ENCODE measurements at places on chromosomes 5 and 9.

GRCh38 chr5:58887721-58888409 is 305.0 kb downstream of the RAB3C start:
- DNase-seq = no peak

GRCh38 chr5:88671106-88671504 is 211.9 kb downstream of the MEF2C start:
- no peak for DNase-seq

GRCh38 chr5:57817924-57818323 is 335.3 kb upstream of the ACTBL2 start:
- no peak for DNase-seq

GRCh38 chr9:98333703-98334582 is 78.5 kb upstream of the TBC1D2 start:
- no peak for DNase-seq

DNA sequence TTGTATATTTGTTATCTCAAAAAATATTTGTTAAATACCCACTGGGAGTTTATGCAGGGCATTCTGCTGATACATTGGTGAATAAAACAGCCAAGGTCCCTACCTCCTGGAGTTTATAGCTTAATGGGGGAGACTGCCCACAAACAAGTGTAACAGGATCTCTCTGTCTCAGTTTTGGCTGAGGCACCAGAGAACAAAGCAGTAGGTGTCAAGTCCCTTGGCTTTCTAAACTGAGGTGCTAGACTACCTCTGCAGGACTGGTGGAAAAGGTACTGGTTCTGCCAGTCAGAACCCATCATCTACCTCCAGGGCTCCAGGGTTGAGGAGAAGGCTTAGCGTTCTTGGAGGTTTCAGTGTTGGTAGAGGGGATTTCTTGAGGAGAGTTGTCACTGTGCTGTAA is 188.4 kb upstream of the ELL2 start:
- DNase-seq = no peak

- no peak for DNase-seq
Measured at GRCh38 chr5:132273631-132274030, 16.1 kb downstream of the PDLIM4 start.

- peak; percentile 6 for DNase-seq
Measured at GRCh38 chr5:59174248-59174844, 591.5 kb downstream of the RAB3C start.

DNA sequence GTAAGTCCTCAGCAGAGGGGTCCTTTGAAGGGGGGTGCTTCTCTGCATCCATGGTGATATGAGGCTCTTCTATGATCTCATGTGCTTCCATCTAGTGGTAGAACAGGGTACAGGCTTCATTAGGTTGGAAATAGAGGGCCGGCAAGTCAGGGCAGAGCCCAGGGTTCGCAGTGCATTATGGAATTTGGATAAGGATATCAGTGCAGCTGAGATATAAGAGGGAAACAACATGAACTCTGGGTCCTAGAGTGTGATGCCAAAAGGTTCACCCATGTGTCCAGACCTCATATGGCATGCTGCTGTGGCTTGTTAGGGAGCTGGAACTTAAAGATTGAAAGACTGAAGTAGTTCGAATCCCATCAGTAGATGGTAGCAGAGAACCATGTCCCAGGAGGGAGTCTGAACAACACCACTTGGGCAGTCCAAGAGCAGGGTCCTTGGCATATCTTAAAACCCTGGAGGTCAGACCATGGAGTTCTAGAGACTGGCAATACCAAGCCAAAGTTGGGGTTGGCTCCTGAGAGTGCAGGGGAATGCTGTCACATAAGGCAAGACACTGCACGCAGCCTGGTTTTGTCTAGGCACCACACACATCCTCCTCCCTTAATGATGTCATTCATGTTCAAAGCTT is 2.3 kb downstream of the FAM221B start:
- DNase-seq = peak; percentile 55

GRCh38 chr5:134997015-134997414 is 29.3 kb downstream of the CATSPER3 start:
- DNase-seq = no peak

DNA sequence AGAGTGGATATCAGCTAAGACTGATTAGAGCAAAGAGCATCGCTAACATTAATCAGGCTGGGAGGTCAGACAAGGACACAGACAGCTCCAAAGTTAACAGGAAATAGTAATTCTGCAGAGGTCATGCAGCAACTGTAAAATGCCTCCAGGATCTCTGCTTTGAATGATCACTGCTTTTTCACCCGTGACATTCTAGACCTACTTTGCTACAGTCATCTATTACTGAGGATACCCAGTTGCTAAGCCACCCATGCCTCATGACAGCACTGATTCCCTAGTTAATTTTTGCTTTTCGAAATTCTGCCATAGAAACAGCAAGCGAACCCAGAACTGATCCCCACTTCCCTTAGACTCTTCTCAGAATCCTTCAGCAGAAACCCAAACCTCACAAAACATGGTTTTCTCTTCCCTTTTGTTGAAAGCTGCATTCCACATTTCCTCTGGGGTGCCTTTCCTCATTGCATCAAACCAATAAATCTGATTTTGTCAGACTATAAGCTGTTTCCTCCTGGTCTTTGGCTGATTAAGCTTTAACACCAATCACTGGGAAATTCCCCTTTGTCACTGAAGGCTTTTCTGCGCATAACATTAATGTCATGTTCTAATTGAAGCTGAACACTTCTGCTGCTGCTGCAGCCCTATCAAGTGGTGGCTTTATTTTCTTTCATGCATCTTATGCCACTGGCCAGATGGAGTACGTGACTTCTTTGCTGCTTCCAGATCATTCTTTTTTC is 201.1 kb upstream of the CHD1 start:
- DNase-seq = no peak

- DNase-seq = peak; percentile 33
Measured at GRCh38 chr9:73149371-73150067, 2.1 kb upstream of the ANXA1 start.

DNA sequence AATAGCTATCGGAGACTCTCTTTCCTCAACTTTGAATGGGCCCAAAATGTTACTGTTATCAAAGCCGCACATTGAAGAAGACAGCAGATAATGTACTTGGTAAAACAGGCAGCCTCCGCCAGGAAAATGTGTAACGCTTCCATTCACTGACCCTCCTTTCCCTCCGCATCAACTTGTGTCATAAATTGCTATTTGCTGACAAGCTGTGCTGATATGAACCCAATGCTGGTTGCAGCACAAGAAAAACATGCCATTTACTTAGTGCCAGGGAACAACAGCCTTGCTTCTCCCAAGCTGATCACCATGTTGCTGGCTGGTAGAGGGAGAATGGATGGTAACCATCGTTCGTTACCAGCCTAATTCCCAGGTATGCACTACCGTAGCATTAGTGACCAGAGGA is 162.6 kb upstream of the PPP1R2B start:
- DNase-seq = no peak

GRCh38 chr5:156951359-156951758 is 11.7 kb downstream of the TIMD4 start:
- DNase-seq = no peak

DNA sequence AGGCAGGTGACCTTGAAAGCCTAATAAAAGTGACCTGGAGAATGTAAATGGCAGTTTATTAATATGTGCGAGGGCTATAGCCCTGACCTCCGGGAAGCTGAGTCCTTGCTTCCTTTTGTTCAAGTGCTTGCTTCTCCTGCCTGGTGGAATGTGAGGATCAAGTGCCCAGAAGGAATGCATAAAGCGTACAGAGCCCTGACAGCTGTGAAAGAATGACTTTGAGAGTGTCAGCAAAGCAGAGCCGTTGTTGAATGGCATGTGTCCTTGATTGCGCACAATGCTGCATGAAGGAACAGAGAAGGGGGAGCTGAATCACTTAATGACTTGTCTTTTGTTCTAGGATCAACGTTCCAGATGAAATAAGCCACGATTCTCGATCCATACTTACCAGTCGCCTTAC is 133.0 kb downstream of the SLF1 start:
- no peak for DNase-seq

DNA sequence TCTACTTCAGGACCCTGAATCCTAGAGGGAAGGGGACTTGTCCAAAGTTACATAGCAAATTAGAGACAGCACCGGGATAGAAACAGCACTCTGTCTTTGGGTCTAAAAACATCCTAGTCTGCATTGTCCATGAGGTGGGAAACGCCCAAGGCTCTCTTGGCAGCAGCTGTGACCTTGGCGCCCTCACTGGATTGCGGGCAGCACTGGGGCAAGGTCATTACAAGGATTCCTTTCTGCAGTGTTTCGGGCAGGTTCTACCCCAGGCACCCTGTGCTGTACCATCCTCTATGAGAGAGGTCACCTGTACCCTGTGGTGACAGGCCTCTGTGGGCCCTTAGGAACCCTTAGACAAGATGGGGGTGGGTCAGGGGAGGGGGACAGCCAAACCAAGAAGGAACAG is 8.6 kb downstream of the CD74 start:
- no peak for DNase-seq

DNA sequence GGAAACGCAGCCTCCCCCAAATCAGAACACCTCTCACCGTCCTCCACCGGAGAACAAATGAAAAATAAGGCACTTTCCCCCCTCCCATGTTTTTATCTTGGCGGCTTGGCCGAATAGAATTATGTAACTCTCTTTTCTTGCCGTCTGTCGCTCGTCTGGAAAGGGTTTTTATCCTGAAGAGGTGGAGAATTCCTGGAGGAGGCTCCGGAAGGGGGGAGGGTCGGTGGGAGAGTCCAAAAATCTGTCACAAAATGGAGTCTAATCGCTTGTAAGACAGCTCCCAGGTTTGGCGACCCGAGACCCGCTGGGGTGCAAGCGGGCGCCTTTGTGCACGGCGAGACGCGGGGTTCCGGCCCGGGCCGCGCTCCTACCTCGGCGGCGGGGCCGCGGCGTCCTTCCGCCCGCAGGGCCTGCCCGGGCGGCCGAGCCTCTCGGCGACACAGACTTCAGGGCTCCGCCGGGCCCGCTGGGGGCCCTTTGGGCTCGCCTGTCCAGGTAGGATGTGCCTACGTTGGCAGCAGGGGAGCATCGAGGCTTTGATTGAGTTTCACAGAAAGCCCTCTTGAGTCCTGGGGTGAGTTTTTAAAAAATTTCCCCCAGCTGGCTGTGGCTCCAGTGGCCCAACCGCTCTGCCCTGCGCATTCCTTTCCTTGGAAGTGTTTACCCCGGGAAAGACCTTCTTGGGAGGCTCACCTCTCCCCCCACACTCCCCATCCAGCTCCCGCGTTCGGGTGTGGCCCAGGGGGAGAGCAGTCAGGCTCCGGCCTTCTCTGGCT is 5.0 kb downstream of the LMX1B start:
- no peak for DNase-seq

- peak; percentile 73 for DNase-seq
Measured at GRCh38 chr5:80255431-80255810, 427 bp downstream of the SERINC5 start.

- peak; percentile 48 for DNase-seq
Measured at GRCh38 chr9:128175102-128175563, 15.1 kb downstream of the BBLN start.

- DNase-seq = no peak
Measured at GRCh38 chr5:165397516-165397915, 1892.1 kb downstream of the MAT2B start.

GRCh38 chr5:21681911-21682310 is 1171.2 kb downstream of the CDH12 start:
- DNase-seq = no peak

DNA sequence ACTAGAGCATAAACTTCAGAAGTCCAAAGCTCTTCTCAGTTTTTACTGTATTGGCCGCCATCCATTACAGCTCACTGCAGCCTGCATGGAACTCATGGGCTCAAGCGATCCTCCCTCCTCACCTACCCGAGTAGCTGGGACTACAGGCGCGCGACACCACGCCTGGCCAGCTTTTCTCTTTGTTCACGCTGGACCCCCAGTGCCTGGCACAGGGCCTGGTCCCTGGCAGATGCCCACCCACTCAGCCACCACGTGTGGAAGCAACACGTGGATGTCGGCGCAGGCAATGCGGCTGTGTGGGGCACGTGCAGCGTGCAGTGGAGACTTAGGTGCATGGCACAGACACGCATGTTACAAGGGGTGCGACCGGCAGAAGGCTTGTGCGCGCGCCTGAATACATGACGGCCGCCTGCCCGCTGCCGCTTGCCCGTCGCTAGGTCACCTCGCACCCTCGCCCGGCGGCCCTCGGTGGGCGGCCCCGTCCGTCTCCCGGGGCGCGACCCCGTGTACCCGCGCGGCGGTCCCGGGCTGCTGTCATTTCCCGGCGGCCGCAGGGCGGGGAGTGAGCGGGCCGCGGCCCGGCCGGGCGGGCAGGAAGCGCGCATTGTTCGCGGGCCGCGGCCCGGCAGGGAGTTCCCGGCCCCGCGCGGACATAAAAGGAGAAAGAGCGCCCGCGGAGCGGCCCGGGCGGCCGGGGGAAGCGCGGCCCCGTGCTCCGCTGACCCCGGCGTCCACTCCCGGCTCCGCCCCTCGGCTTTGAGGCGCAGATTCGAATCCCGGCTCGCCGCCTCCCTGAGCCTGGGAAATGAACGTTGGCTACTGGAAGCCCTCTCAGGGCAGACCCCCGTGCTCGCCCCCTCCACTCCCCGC is 24.1 kb upstream of the PTGS1 start:
- no peak for DNase-seq

DNA sequence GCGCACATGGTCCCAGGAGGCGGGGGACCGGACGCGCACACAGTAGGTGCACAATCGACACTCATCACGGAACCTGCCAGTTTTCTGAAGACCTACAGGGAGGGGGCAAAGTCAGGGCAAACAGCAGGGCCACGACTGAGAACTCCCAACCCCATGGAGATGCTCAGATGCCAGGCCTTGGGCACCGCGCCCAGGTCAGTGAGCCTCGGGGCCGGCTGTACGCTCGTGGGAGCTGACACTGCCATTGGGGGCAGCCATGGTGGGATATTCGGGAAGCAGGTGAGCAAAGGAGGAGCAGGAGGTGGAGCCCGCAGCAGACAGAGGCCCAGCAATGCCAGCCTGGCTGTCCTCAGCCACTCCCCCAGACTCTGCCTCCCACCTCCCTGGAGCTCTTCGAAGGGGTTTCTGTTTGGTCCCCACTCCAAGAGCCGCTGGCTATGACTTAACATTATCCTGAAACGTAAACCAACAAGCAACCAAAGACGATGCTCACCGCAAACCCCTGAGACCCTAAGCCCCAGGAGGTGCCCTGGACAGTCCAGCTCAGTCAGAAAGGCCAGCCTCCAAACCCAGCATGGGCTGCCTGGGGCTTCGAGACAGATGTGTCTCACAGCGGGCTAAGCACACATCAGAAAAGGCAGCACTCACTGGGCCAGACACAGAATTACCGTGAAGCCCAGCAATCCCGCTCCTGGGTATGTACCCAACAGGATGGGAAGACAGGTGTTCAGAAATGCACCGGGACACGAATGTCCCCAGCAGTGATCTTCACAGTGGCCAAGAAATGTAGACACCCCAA is 78.4 kb downstream of the VAV2 start:
- no peak for DNase-seq

DNA sequence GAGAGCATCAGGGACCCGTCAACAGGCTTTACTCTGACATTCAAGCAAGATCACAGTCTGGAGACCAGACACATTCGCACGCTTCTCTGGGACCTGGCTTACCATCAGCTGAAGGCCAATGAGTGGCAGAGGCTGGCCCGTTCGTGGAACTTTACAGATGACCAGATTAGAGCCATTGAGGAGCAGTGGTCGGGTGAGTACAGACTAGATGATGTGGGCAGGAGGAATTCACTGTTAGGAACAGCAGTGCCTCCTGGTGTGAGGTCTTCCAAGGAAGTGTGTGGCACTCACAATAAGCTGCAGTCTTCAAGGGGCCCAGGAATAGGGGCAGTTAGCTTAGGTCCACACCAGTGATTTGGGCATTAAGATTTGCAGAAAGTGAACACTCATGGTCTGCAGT is 50.4 kb downstream of the POC5 start:
- no peak for DNase-seq
